Natural killer cell treated with Interleukin-12 subunit alpha and Interleukin-12 subunit beta and Interleukin-15 and Interleukin-18, amount 100 ng/mL, for 72 hours (primary cell): ENCODE measurements at places on chromosomes 12 and 14. TPM values are rescaled to one million over a fixed set of nuclear protein-coding genes. Genes with fewer than 3 reads are reported as not detected.

Gene KRT80
- total RNA-seq: not detected

Gene SLC5A8
- not detected for total RNA-seq

DNA sequence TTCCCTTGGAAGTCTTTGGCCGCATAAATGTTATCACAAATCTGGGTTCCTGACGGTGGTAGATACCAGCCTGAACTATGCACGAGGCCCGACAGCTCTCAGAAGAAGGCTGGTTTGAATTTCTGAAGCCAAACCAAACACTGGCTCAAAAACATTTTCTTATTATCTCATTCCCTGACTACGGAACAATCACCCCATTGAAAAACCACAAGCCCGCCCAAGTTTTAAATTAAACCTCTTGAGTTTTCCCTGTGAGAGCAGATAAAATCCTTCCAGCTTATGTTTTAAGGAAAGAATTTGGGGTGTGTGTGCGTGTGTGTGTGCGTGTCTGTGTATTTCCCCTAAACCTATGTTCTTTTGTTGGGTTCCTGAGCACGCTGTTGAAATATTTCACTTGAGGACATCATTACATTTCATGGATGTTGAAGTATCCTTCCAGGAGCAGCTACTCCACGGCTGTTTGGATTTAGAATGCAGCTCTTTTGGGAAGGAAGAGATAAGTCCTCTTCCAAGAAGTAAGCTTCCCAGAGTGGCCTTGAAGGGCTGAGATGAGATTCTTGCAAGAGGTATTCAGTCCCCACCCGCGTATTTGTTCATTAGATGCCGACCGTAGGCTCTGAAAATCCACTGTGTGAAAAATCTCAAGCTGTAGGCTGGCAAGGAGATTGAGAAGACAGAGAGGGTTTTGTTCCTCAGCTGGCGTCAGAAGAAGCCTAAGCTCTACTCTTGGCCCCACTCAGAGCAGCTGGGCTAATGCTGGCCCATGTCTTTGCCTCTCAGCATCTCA lies 131.0 kb upstream of the NCOR2 start:
- no peak for DNase-seq

- DNase-seq: no peak
Measured at GRCh38 chr14:69624136-69624535, 12.7 kb downstream of the SUSD6 start.

DNA sequence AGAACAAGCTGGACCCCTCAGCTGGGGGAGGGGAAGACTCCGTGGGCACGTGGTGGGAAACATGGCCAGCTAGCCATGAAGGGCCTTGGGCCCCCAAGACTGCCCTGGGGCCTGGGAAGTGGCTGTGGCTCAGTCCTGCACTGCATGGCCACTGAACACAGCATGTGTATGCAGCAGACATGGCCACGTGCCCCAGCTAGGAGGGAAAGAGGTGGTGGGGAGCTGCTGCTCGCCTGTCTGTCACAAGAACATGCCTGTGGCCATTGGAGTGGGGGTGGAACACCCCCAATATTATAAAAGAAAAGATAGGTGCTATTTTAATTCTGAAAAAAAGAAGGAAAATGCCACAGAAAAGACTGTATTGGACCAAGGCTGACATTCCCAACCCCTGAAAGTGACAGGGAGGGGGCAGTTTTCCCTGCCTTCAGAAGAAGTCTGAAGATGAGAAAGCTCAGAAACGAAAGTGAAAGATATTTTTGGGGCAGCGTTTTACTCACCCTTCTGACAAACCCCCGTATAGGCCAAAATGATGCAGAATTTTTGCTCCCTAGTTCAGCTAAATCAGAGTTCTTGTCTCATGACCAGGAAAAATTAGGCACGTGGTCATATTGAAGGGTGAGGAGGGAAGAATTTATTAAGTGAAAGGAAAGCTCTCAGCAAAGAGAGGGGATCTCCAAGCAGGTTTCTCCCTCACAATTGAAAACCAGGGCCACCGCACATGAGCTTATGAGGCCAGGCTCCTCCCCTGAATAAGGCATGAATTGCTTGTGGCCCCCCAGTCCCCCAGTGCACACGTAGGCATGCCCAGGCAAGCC lies 35.2 kb upstream of the PCNX1 start:
- no peak for DNase-seq
